ENCODE measurements at places on chromosomes 4 and X.
A peak's percentile ranks its signal among the peaks of the same experiment; 100 is the strongest.

DNA sequence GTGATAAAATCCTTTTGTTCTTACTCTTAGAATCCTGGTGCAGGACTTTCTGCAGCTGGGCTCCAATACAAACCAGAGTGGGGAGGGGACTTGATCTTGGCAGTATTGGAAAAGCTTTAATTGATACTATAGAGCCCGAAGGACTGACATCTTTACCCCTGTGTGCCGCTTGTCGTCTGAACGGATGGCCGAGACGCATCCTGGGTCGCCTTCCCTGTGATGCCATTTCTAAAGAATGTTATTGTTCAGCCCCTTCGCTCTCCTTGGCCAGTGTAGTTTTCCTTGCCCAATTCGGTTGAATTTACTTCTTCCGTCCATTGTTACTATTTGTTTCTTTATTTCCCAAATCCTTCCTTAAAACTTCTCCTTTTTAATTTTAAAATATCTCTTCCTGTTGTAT is 80.9 kb downstream of the CLDN34 start:
- no peak for DNase-seq

DNA sequence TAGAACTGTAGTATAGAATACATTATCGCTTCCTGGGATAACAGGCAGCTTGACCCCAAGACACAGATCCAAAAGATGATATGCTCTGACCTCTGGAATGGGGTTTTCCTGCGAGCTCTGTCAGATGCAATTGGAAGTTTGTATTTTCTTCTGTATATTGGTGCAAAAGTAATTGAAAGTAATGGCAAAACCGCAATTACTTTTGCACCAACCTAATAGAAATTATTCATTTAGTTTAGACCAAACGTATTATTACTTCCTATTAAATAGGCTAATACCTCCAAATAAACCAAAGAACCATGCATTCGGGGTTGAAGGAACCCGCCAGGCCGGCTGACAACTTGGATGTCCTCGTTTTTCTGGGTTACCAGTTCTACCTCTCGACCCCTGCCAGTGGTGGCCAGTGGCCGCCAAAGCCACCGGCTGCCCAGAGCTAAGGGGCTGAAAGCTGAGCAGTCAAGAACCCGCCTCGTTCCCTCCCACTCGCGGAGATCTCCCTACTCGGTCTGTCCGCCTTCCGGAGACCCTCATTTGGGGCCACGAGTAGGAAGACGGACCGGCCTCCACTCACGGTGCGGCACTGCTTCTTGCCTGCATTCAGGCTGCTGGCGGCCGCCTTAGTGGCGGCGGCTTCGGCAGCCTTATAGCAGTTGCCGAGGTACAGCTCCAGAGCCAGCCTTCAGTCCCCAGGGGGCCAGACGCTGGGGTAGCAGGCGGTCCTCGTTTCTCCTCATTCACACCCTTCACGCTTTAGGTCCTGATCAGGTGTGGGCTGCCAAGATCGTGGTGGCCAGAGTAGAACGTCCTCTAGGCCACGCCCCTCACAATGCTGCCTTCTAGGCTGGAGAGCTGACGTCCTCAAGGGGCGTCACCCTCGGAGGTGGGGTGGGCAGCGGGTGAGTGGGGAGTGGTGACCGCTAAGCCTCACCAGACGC is 121.9 kb downstream of the RBMX2 start:
- peak; percentile 42 for DNase-seq

- peak; percentile 60 for DNase-seq
These were observed 276.6 kb downstream of the BCOR start for GRCh38 chrX:39820938-39821708.

DNA sequence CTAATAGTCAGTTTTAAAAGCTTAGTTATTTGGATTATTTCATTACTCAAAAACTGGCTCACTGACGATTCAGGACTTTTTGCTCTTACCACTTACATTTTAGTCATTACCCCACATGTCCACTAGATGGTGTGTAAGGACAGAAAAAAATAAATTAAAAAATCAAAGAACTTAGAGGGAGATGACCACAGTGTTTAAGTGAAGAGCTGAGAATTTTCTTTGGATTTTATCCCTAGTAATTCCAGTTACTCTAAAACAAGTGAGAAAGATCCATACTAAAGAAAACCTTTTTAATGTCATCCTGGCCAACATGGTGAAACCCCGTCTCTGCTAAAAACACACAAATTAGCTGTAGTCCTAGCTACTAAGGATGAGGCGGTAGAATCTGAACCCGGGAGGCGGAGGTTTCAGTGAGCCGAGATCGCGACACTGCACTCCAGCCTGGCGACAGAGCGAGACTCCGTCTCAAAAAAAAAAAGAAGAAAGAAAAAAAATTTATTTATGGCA is 26.4 kb upstream of the TMPRSS11B start:
- DNase-seq = peak; percentile 47

DNA sequence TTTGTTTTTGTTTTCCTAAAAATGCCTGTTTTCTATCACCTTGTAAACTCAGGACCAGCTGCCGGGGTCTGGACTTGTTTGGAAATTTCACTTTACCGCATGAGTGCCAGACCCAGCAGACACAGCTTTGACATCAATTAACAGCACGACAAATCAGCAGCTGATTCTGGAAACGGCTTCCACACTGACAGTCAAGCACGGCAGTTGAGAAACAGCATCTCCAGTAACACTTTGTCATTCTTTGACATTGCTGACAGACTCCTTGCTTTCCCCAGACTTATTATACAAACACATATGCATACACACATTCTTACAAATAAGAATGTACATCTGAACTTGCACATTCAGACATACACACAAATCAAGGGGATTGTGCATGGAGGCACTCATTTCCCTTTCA is 1017.6 kb upstream of the HS3ST1 start:
- DNase-seq = no peak

All from urothelium cell line (cell line).